ENCODE measurements at places on chromosomes 3 and 15. TPM values are rescaled to one million over a fixed set of nuclear protein-coding genes. Genes with fewer than 3 reads are reported as not detected.

Gene CAMP
- 0.34 TPM for total RNA-seq

Gene BSN
- 0.27 TPM for total RNA-seq

Gene ARPIN
- 13.4 TPM for total RNA-seq

Gene SEMA7A
- total RNA-seq = 1.9 TPM

Gene PPP1R14D
- not detected for total RNA-seq

Gene XXYLT1
- 8.8 TPM for total RNA-seq

All from left cardiac atrium (tissue), 4 donors.